RCC 7860 (cell line): ENCODE measurements at places on chromosomes 11 and 22.
A peak's percentile ranks its signal among the peaks of the same experiment; 100 is the strongest.

- no peak for DNase-seq
Measured at GRCh38 chr11:38680746-38681145, 2082.7 kb upstream of the RAG2 start.

DNA sequence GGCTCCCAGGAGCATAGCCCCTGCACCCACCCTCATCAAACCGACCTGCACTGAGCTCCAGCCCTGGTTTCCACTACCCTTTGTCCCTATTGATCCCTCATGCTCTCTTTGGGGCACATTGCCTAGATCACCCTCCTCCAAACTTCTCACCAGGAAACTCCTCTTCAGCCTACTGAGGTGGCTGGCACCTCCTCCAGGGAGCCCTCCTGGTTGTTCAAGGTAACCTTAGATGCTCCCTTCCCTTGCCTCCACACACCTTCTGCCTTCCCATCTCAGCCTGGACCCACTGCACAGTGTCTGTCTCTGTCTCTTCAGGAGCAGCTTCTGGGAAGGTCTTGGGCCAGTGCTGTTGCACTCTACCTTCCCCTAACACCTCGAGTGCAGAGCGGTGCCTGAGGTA lies 15.8 kb upstream of the WNT7B start:
- no peak for DNase-seq

DNA sequence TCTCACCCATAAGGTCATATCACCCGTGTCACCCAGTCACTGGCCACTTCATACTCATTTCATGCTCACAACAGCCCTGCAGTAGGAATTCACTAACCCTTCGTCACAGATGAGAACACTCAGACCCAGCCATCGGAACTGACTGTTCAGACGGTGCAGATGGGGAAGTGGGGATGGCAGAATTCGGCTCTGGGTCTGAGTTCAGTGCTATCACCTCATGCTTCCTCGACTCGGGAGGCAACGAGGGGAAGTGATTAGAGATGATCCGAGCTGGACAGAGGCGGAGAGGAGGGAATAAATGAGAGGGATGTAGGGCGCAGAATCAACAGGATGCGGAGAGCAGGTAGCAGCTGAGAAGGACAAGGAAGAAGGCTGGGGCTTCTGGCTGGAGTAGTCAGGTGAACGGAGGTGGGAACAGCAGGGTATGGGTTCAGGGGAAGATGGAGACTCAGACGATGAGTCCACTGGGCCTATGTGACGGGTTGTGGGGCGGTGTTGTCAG lies 4.7 kb downstream of the B3GNT6 start:
- peak; percentile 79 for DNase-seq

GRCh38 chr22:36760786-36761185 lies 15.1 kb downstream of the IFT27 start:
- no peak for DNase-seq

DNA sequence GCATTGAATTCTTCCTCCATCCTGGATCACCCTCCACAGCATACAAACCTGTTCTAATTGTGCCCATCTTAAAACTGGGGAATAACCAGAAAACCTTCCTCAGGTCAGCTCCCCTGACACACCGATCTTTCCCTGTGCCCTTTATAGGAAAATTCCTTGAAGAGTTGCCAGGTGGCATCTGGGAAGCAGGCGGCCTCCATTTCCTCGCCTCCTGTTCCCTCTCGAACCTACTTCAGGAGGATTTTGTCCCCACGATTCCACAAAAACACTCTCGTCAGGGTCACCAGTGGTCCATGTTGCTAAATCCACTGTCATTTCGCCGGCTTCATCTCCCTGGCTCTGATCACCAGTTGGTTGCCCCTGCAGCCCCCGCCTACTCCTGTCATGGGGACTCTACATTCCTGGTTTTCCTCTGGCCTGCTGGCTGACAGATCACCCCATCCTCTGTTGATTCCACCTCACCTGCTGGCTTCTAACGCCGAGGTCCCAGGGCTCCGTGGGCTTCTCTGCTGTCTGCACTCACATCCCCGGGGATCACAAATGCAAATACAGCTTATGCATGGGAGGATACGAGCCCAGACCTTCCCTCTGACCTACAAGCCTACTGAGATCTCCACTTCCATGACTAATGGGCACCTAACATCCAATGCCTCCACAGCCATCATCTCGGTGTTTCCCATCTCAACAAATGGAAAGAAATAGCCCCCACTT lies 92.5 kb upstream of the PRDM11 start:
- DNase-seq = no peak

- no peak for DNase-seq
Measured at GRCh38 chr11:102950622-102951081, 4.9 kb downstream of the MMP13 start.

GRCh38 chr22:42816336-42816735 lies 40.7 kb downstream of the ARFGAP3 start:
- no peak for DNase-seq
